SK-N-SH (cell line): ENCODE measurements at places on chromosomes 16 and 17. TPM values are rescaled to one million over a fixed set of nuclear protein-coding genes. Genes with fewer than 3 reads are reported as not detected.

Gene PRSS33
- not detected in 2 replicates for polyA plus RNA-seq

Gene NUFIP2
- polyA plus RNA-seq = 9.0 and 11.4 TPM in 2 replicates

Gene RTN4RL1
- polyA plus RNA-seq = 0.07 TPM in 1 of 2 replicates, not detected in the other

Gene MPO
- not detected in 2 replicates for polyA plus RNA-seq

Gene ACBD4
- polyA plus RNA-seq = 15.8 and 18.1 TPM in 2 replicates

Gene ZP2
- polyA plus RNA-seq = not detected in 2 replicates

Gene KRT13
- polyA plus RNA-seq = 0.39 and 0.67 TPM in 2 replicates

Gene NHLRC4
- 0.69 and 0.70 TPM in 2 replicates for polyA plus RNA-seq

DNA sequence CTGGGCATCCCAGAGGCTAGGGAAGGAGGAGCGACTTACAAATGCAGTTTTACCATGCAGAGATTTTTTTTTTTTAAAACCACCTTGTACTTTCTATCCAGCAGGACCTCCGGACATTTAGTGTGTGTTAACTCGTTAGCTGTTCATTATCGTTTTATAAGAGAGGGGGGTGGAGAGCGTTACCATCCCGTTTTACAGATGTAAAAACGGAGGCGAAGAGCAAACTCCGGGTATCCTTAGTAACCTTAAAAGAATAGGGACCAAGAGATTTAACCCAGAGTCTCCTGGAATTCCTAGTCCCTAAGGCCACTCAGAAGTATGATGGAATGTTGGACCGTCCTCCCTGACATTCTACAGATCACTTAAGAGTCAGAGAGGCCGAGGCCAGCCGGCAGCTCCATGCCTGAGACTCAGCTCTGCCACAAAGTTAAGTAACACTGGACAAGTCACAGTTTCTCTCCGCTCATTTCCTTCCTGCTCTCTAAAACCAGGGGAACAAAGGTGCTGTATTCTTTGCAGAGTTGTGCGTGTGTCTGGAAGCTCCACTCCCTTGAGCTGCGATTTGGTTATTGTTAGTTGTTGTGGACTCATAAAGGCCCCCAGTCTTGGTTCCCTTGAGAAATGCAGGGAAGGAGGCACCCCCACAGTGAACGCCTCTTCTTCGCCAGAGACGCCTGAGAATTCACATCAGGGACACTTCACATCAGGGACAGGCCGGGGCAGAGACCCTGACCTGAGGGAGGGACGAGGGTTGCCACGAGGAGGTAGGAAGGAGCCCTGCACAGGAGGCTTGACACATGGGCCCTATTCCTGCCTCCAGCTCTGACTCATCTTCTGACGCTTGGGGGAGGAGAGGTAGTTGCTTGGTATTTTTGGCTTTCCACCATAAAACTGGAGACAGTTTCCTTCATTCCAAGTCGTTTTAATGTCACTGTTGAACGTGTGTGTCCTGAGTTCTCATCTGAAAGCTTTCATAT lies 1.2 kb downstream of the DUSP14 start:
- no peak for DNase-seq

DNA sequence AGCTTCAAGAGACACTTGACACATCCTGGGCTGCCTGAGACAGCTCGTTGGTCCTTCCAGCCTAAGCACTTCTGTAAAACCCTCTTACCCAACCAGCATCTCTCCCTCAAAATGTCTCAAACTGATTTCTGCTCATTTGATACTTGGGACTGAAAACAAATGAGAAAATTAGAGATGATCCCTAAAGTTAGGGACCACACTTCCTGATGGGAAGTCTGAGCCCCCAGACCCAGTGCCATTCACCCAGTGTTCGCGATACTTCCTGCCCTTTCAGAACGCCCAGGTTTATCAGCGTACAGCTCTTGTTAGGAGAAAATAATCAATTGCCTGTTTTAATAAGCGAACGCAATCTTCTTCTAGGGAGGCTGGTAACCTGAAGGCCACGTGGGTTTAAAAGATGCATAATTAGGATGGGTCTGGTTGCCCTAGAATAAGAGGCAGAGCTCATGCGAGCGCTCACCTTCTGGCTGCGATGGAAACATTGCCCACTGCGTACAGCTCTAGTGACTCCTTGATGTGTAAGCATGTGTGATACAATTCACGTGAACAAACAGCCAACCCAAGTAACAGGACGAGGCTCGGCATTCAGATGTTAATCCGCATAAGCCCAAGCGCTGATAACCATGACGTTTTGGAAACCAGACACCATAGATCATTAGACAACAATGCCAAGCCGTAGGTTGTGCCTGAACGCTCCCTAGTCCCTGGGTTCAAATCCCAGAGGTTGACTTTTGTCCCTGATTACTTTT lies 213.1 kb downstream of the FOXL1 start:
- no peak for DNase-seq

- DNase-seq = no peak
Measured at GRCh38 chr17:68581863-68582645, 19.1 kb downstream of the FAM20A start.

DNA sequence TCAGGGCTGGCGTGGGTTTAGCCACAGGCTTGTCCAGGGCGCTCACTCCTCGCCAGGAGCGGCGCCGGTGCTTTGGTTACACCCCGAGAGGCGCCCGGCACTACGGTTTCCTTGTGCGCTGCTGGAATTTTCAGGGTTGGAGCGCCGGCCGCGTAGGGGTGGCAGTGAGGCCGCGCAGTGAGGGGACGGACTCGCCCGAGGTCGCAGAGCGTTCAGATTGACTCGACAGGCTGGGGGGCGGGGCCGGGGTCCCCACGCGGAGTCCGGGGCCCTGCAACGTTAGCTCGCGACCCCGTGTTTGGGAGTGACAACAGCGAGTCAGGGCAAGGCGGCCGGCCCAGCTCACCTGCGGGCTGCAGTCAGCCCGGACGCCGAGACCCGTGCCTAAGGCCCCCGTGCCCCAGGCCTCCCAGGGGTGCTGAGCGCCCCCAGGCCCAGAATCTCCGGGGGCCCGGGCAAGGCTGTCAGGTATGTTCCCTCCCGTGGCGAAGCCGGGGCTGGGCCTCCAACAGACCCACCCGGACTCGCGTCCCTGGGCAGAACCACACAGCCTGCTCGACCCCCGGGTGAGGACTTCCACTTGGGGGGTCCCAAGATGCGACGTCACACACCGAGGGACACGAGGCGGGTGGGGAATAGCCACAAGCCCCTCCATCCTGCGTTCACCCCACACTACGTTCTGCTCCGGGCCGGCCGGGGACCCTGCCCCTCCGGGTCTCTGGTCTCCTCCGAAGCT lies 1.3 kb upstream of the ACTG1 start:
- no peak for DNase-seq

GRCh38 chr16:81555660-81556059 lies 111.1 kb downstream of the CMIP start:
- DNase-seq = no peak

DNA sequence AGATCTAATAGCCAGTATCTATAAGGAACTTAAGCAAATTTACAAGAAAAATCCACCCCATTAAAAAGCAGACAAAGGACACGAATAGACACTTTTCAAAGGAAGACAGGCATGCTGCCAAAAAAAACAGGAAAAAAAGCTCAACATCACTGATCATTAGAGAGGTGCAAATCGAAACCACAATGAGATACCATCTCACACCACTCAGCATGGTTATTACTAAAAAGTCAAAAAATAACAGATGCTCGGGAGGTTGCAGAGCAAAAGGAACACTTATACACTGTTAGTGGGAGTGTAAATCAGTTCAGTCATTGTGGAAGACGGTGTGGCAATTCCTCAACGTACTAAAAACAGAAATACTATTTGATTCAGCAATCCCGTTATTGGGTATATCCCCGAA lies 9.6 kb downstream of the STX8 start:
- DNase-seq = no peak

DNA sequence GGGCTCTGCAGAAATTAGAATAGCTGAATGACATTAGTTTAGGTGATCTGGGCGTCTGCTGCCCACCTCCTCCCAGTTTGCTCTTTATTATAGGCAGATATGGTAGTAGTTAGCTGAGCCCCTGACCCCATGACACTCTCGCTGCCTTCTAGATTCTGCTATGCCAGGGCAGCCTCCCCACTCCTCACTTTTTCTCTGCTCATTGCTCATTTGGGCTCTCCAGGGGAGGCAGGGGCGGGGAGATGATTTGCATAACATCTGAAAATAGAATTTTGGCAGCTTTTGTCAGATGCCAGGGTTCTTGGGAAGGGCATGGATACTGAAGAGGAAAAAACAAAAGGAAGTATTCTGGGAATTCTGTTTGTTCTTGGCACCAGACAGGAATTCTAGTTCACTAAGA lies 78.0 kb upstream of the GAS7 start:
- no peak for DNase-seq

DNA sequence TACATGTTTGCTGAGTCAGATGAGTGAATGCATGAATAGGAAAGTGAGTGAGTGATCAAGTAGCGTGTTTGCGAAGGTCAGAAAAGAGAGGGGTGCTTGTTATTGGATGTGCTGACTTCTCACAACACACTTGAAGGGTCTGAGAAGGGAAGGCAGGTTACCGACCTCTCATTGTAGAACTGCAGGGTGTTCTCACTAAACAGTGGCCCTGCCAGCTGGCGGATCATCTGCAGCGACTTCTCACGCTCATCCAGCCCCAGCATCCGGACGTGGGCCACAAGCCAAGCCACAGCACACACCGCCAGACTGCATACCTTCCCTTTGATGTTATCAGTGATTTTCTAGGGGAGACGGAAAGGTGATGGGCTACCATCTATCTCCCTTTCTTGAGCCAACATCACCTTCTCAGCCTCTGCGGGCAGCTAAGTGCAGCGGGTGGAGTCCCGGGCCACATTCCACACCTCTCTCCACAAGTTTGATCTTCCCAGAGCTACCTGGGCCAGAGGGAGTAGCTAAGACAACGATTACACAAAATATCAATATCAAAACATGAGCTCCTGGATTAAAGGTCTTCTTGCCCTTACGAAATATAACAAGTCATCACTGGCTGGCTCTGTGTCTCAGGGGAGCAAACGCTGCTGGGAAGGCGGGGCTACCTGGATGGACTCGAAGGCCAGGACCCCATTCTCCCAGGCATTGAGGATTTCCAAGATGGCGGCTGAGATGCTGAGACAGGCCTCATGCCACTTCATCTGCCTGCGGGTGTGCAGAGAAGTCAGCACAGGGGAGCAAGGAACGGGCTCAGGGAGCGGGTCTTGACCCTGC lies 11.0 kb downstream of the CSF3 start:
- no peak for DNase-seq

- no peak for DNase-seq
Measured at GRCh38 chr16:25177831-25178688, 38.7 kb upstream of the AQP8 start.

- no peak for DNase-seq
Measured at GRCh38 chr17:1351971-1352370, 48.1 kb downstream of the YWHAE start.

DNA sequence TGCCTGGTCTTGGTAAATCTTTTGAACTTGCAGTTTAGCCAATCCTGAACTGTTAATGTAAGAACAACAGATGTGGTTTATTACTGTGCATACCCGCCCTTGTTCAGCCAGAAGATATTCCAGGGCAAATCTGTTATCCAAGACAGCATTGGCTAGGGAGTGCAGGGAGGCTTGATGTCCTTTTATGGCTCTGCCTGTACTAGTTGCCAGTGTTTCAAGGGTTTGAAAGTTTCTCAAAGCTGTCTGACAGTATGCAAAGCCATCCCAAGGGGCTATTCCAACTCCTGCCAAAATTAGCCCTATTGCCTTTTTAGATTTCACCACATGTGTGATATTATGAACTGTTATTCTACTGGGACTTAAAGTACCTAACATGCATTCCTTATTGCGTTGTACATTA lies 30.1 kb downstream of the LCMT1 start:
- no peak for DNase-seq

DNA sequence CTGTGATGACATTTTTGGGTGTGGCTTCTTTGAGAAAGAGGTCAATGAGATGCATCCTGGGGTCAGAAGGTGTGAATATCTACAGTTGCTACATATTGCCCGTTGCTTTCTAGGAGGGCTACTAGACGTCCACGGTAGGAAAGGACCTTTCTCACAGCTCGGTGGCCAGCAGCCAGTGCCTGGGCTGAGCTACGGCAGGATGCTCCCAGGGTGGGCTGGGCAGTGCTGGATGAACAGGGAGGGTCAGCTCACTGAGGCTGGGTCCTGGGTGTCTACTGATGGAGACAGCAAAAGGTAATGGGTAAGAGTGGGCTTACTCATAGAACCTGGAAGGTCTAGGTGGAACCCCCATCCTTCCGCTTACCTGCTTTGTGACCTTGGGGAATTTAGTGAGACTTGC lies 188.3 kb upstream of the WSCD1 start:
- no peak for DNase-seq

DNA sequence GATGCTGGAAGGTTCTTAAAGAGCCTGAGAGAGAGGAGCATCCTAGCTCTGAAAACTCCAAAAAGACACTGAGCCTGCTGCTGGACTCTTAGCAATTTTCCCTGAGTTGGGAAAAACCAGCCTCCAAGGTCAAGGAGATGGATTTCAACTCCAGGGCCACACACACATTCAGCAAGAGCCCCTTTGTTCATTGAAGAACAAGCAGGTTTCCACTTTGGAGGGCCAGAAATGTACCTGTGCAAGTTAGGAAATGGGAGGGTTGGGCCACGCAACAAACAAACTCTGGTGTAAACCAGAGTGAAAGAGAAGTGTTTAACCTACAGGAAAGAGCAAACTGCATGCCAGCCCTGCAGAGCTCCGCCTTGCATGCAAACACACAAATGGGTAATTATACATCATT lies 264.8 kb upstream of the RPL38 start:
- DNase-seq = no peak

DNA sequence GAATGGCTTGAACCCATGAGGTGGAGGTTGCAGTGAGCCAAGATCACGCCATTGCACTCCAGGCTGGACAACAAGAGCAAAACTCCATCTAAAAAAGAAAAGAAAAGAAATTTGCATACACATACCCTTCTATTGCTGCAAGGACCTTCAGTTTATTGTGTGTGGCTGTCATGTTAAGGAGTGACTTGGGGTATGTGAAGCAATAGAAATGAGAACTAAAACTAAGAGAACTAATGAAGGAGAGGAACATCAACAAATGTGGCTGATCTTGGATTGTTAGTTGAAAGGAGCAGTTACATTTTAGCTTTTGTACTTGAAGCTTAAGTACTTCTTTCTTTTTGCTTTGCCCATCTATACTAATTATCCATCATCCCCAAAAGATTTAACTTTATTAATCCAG lies 12.7 kb upstream of the NSRP1 start:
- no peak for DNase-seq

GRCh38 chr17:29155227-29155965 lies 24.8 kb downstream of the MYO18A start:
- peak; percentile 66 for DNase-seq

GRCh38 chr16:86045591-86045971 lies 146.6 kb downstream of the IRF8 start:
- DNase-seq = no peak

DNA sequence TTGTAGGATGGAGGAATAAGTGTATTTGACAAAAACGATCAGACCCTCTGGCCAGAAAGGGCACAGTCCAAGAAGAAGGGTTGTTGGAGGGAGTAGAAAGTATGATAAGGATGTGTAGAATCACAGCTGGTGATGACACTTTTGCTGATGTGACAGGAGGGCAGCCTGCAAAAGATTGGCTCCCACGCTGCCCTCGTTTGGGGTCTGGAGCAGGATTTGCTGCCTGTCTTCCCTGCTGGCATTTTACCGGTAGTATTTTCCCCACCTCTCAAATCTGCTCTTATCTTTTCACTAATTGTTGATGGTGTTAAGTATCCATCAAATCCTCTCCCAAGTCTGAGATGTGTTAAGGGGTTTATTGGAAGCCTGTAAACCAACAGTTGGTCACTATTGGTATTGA lies 208.8 kb downstream of the CCDC182 start:
- no peak for DNase-seq
